ENCODE measurements at places on chromosomes 11 and 22. TPM values are rescaled to one million over a fixed set of nuclear protein-coding genes. Genes with fewer than 3 reads are reported as not detected.

Gene OR56A5
- total RNA-seq, result not detected

Gene NXPE1
- not detected for total RNA-seq

Gene CBLIF
- total RNA-seq, result not detected

Gene TRIM51
- not detected for total RNA-seq

Gene OLFML1
- 0.18 TPM for total RNA-seq

Gene RTN4R
- total RNA-seq, result 0.28 TPM

Gene CDC45
- 37.5 TPM for total RNA-seq

DNA sequence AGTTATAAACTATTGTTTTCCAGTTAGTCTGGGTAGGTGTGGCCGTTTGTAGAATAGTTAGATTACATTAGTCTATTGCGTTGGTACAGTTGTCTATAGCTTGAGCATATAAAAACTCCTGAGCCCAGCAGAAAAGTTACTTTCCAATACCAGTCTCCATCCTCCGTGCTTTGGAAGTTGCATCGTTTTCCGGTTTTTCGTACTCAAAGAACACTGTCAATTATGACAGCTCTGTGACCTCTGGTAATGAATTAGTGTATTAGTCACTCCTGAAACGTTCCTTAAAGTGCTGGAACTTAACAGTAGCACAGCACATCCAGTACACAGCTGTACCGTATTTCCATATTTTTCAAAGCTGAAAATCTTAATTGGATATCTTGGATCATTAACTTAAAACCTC is 808 bp upstream of the MSANTD2 start:
- H3K27me3 ChIP-seq, result no peaks in the 10 kb centered on the region
- peak overlapping the region; percentile 99 for H3K27ac ChIP-seq
- peaks cover 1% of the 10 kb centered on the region for H3K4me1 ChIP-seq
- peak; percentile 39 for DNase-seq

DNA sequence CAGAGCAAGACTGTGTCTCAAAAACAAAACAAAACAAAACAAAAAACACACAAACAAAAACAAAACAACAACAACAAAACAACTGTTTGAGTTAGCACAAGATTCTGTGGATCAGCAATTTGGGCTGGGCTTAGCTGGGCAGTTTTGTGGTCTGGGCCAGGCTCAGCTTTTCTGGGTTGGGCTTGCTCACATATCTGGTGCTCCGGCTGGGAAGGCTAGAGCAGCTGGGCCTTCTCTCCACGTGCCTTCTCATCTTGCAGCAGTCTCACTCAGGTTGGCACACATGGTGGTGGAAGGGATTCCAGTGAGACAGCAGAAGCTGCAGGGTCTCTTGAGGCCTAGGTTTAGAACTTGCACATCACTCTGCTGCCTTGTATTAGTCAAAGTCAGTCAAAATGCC is 35.7 kb downstream of the EIF3F start:
- peaks cover 7% of the 10 kb centered on the region for H3K4me1 ChIP-seq
- DNase-seq, result no peak
- H3K4me3 ChIP-seq, result no peak overlapping the region
- no peak overlapping the region for H3K27ac ChIP-seq

DNA sequence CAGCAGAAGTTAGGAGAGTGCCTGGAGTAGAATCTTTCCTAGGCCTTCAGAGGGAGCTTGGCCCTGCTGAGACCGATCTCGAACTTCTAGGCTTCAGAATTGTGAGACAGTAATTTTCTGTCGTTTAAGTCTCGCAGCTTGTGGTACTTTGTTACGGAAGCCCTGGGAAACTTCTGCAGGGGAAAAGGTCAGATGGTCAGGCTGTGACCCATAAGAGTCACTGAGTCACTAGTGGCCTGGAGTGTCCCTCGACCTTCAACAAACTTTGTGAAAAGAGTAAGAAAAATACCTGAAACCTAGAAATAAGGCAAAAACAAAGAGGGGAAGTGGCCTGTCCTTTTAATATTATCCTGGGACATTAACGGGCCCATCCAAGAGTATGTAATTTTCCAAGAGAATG is 34.6 kb downstream of the CSNK2A3 start:
- no peak overlapping the region for H3K27ac ChIP-seq
- no peaks in the 10 kb centered on the region for H3K36me3 ChIP-seq
- H3K4me3 ChIP-seq, result no peak overlapping the region
- DNase-seq, result no peak

DNA sequence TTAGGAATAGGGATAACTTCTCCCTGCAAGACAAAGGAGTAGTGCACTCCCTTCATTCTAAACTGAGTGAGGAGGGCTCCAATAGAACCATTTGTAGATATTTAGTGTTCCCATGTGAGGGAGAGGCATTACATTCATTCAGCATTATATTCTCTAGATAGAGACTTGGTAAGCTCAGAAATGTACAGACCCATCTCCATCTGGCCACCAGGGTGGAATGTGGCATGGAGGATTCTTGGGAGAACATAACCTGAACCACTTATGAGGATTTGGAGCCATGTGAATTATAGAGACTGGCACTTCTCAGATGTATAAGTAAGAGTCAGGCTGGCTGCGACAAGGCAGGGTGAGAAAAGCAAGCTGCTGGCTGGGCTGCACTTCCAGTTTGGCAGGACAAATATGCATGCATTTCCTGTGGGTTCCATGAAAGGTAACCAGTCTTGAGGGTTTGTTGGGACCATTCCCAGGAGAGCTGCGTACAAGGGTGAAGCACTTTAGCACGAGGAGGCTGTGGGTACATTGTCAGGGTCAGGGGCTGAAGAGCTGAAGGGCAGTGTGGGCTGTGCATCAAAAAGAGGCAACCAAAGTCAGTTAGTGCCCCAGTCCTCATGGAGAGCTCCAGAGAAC is 9.2 kb downstream of the RRP8 start:
- peaks cover 33% of the 10 kb centered on the region for H3K36me3 ChIP-seq
- no peak overlapping the region for H3K27ac ChIP-seq
- no peaks in the 10 kb centered on the region for H3K27me3 ChIP-seq

- 0 out of 2 replicates have a peak, but pooled peaks cover 1% of the 10 kb centered on the region for H3K27me3 ChIP-seq
- H3K36me3 ChIP-seq, result no peaks in the 10 kb centered on the region
- H3K27ac ChIP-seq, result no peak overlapping the region
- DNase-seq, result no peak
These were observed 1.7 kb upstream of the KRTAP5-7 start for GRCh38 chr11:71525188-71525937.

DNA sequence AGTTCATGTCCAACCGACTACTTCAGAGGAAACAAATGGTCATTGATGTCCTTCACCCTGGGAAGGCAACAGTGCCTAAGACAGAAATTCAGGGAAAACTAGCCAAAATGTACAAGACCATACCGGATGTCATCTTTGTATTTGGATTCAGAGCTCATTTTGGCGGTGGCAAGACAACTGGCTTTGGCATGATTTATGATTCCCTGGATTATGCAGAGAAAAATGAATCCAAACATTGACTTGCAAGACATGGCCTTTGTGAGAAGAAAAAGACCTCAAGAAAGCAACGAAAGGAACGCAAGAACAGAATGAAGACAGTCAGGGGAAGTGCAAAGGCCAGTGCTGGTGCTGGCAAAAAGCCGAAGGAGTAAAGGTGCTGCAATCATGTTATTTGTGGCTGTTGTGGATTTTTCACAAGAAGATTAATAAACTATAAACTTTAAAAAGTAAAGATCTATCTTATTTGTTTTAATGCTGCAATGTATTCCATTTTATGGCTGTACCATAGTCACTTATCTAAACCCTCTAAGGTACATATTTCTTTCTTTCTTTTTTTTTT is 20.1 kb upstream of the HIPK3 start:
- H3K36me3 ChIP-seq, result no peaks in the 10 kb centered on the region
- H3K27ac ChIP-seq, result no peak overlapping the region
- peaks cover 8% of the 10 kb centered on the region for H3K4me1 ChIP-seq
- H3K27me3 ChIP-seq, result no peaks in the 10 kb centered on the region
- no peak for DNase-seq

- peaks cover 16% of the 10 kb centered on the region for H3K27me3 ChIP-seq
- H3K4me3 ChIP-seq, result no peak overlapping the region
- DNase-seq, result no peak
- H3K27ac ChIP-seq, result no peak overlapping the region
- no peaks in the 10 kb centered on the region for H3K36me3 ChIP-seq
- H3K4me1 ChIP-seq, result no peaks in the 10 kb centered on the region
These were observed 18.3 kb downstream of the JAML start for GRCh38 chr11:118206391-118207031.

GRCh38 chr11:131483877-131484276 is 113.5 kb downstream of the NTM start:
- H3K4me1 ChIP-seq, result no peaks in the 10 kb centered on the region
- H3K27ac ChIP-seq, result no peak overlapping the region
- no peak for DNase-seq
- H3K27me3 ChIP-seq, result no peaks in the 10 kb centered on the region
- no peaks in the 10 kb centered on the region for H3K36me3 ChIP-seq
- H3K4me3 ChIP-seq, result no peak overlapping the region

- H3K4me3 ChIP-seq, result no peak overlapping the region
- H3K36me3 ChIP-seq, result no peaks in the 10 kb centered on the region
- H3K27ac ChIP-seq, result no peak overlapping the region
- H3K27me3 ChIP-seq, result peaks cover 13% of the 10 kb centered on the region
- DNase-seq, result no peak
These were observed 52.4 kb downstream of the SYT13 start for GRCh38 chr11:45233804-45234170.

Data from IMR-90 (cell line).